ENCODE measurements at places on chromosomes 6 and 20.

DNA sequence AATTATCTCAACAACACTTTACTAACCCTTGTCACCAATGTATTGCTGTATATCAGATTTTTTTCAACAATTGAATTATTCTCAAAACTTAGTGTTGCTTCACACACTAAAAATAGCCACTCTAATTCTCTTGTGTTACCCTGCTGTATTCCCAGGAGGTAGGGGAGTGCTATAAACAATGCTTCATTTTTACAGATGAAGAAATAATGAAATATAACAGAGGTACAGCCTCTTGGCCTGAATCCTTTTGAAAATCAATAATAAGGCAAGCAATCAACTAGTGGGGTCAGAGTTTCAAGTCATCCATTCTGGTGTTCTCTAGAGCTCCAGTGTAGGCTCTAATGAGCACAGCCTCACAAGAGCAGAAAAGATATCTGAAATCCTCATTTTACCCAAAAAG is 10.9 kb downstream of the HIVEP2 start:
- no peak for DNase-seq

- DNase-seq = no peak
Measured at GRCh38 chr6:91328241-91328640, 741.4 kb upstream of the MAP3K7 start.

DNA sequence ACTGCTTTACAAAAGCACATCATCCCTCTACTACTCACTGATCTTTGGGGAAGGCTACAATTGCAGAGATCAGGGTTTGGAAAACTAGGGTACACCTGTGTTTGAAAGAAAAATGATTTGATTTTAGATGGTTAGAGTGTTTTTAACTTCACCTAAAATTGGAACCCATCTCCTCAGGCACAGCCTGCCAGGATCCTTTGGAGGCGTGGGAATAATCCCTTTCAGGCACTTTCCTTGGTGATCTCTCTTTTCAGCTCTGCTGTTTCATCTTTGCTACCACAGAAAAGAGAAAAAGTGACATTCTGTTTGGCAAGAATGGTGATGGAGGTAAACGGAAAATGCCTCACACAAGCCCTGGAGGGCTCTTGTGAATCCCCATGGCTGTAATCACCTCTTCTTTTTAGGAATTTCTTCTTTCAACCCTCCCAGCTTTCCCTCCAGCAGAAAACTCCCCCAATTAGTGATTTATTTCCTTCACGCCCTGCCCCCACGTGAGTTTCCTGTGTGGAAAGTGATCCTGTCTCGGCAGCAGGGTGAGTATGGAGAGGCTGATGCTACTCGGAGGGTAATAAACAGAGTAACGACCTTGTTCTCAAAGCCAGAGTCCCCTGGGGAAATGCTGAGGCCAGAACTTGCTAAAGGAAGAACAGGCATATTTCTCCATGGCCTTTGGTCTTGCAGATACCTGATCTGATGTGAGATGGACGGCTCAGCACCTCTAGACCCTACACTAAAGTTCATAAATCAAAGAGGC is 9.2 kb downstream of the KCNG1 start:
- no peak for DNase-seq

DNA sequence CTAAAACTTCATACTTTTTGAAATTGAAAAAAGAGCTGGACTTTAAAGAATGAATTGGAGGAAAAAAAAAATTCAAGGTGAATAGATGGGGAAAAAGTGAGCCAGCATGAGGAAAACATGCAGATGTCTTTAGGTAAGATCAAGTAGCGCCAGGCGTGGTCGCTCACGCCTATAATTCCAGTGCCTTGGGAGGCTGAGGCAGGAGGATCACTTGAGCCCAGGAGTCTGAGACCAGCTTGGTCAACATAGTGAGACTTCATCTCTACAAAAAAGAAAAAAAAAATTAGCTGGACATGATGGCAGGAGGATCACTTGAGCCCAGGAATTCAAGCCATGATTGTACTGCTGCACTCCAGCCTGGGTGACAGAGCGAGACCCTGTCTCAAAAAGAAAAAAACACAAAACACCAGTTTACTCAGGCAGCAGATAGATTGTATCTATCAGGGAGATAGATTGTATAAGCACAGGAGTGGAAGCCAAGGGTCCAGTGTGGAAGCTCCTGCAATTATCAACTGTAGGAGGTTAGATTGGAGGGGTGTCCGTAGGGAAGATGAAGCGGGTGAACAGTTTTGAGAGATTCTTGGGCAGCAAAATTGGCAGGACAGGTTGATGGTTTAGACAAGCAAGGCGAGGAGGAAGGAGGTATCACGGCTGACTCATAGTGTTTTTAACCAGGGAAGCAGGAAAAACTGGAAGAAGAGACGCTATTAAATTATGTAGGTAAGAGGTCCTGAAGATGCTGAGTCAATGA is 97.6 kb upstream of the ZNF217 start:
- no peak for DNase-seq

Measured in CD4-positive, alpha-beta T cell (primary cell).